ENCODE measurements at places on chromosomes 5 and 9.

DNA sequence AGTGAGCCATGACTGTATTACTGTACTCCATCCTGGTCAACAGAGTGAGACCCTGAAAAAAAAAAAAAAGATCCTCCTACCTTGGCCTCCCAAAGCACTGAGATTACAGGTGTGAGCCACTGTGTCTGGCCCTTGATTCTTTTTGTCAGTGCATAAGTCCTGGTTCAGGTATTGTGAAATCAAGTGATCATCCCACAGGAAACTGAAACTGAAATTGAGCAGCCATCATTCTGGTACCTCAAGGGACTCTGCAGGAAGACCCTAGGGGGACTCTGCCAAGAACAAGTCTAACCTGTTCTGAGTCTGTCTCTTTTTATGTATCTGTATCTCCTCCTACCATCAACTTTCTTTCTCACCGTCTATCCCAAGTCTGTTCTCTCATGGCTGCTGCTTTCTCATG, 1.9 kb upstream of the DCAF10 start:
- DNase-seq = no peak

GRCh38 chr5:154278908-154279307, 88.4 kb downstream of the GALNT10 start:
- DNase-seq = no peak

- DNase-seq = no peak
Observed at GRCh38 chr5:181119105-181119504, 11.9 kb downstream of the OR2V1 start.

GRCh38 chr9:132232522-132232921, 70.7 kb downstream of the NTNG2 start:
- no peak for DNase-seq

- DNase-seq = no peak
Observed at GRCh38 chr5:159187719-159188118, 21.6 kb downstream of the RNF145 start.

GRCh38 chr5:162444129-162444762, 376.7 kb downstream of the GABRG2 start:
- no peak for DNase-seq

Measured in head of caudate nucleus (tissue), 42 donors.